ENCODE measurements at places on chromosomes 7 and 10.

DNA sequence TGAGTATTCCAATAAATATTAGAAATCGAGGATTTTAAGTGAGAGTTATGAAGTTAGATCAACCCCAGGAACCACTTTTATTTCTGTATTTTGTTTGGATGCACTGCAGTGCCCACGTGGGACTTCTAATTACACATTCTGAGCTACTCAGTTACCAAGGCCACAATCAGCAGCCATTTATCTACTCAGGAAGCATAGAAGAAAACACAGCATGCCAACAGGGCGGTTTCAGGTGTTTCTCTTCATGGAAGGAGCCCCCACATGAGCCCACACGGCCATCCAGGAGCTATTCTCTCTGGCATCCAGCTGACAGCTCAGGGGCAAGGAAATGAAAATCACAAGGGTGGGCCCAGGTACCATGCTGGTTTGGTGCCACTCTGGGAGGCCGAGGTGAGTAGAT lies 266.5 kb upstream of the MKLN1 start:
- no peak for DNase-seq

DNA sequence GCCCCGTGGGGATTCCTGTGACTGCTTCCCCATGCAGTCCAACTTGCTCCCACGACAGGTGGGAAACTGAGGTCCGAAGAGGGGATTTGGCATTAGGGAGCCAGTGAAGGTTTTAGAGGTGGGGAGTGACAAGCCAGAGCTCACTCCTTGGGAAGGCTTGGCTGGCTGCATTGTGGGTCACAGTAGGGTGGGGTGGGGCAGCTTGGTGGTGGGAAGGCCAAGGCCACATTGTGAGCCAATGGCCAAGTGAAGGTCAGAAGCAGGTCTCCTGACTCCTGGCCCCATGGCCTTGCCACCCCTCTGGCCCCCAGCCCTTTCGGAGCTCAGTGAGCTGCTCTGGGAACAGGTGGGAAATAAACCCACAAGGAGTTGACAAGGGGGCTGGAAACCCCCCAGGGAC lies 2.5 kb downstream of the C10orf105 start:
- DNase-seq = no peak

GRCh38 chr7:38335128-38335491 lies 61.7 kb upstream of the TARP start:
- DNase-seq = no peak

- DNase-seq = no peak
These were observed 5.0 kb downstream of the NOLC1 start for GRCh38 chr10:102157224-102157623.

DNA sequence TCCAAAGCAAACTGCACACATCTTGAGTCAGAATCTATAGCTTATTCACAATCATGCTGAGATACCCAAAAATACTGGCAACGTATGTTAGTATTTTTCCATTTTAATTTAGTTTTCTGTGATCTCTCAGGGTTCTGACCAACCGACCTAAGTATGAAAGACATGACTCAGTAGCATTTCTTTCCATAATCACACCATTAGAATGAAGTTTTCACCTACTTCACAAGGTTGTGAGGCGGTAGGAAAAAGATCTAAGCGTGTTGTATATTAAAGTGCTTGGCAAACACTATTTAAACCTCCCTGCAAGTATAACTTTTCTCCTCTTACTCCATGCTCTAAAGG lies 49.1 kb downstream of the PLCE1 start:
- DNase-seq = no peak

DNA sequence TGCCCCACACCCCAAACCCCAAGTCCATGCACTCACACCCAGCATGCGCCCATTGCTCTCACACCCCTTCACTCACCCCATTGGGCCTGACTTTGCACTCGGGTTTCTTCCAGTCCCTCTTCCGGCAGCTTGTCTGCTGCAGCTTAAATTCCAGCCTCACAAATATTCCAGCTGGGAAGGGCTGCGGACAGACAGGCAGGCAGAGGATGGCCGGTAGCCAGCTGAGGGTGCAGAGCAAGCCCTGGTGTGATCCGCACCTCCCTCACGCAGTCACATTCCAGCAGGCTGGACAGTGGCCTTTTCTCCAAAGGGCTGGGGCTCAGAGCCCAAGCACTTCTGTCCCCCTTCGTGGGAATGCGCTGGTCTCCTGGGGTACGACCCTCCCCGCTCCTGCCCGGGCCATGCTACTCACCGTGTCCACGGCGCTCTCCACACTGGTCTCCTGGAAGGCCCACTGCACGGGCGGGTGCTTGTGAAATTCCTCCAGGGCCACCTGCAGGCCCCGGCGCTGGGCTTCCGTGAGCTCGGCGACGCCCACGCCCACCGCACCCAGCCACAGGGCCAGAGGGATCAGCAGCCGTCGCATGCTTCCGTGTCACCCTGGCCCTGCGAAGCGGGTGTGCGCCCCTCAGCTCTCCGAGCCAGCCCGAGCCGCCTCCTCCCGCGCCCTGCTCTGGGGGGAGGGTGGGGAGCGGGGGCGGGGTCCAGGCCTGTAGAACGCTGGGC lies 1.2 kb downstream of the RARRES2 start:
- DNase-seq = no peak

- DNase-seq = no peak
These were observed 13.4 kb downstream of the P4HA1 start for GRCh38 chr10:73083221-73083620.

DNA sequence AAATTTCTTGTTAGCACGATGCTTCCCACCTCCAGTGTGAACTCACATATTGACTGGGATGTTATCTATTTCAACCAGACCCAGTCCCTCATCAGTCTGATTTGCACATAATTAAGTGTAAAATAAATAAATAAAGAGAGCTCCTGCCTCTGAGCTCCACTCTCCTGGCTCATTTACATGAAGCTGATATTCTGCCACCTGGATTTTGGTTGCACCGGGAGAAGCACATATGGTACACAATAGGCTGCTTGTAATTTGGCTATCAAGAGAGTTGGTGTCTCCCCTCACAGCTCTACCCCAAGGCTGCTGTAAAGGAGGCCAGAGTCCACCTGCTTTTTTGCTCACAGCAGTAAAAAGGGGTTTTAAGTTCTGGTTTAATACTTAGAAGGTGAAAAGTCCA lies 610.5 kb downstream of the KCNMA1 start:
- DNase-seq = no peak

DNA sequence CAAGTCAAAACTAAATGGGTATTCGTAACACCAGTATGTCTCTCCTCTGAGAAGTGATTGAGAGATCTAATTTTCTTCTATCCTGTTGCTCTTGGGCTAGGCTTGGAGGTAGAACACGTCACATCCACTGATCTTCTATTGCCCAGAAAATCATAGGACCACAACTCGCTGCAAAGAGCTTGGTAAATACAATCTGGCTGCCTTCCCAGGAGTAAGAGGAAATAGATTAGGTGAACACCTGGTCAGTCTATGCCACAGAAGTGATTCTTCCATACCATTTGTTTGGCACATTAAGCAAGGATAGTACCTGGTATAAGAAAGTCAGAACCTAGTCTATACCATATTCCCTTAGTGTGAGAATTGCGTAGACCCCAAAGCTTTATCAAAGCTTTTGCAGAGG lies 129.3 kb upstream of the PHYHIPL start:
- DNase-seq = no peak

- no peak for DNase-seq
These were observed 95.5 kb upstream of the KCNIP2 start for GRCh38 chr10:101939008-101939648.

GRCh38 chr7:29285444-29285793 lies 90.8 kb downstream of the CHN2 start:
- no peak for DNase-seq

DNA sequence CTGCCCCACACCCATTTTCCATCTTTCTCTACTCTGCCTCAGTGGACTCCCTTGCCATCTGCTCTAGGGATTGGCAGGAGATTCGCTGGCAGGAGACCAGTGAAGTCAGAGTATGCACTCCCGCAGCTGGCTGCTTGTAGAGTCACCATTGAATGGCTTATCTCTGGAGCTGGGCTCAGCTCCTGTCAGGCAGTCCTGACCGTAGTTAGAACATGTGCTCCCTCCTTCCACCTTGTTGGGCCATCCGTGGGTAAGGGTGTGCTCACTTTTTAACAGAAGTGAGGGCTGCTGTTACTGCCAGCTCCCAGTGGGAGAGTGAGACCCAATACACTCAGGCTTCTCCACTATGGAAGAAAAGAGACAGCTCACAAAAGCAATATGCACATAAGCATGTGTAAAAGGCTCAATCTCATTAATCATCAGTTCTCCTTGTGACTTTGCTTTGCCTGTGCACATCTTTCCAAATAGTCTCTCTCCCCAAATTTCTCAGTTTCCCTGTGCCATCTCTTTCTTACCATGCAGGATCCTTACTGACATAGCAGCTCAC lies 773.3 kb downstream of the GRID1 start:
- DNase-seq = no peak

DNA sequence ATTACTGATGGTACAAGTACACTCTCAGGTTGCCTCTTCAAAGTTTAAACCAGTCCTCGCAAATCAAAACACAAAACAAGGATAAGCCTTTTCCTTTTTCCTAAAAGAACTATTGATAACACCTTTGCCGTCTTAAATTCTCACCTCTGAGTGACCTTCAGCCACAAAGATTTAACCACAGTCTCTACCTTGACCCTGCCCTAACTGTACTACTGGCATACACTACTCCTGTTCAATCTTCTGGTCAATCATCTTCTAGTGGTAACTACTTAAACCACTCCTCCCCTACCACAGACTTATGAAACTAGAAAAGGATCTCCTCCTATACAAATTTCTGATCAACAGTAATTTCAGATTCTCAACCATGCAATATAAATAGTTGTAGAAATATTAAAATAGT lies 15.1 kb downstream of the UPF2 start:
- DNase-seq = no peak

- DNase-seq = no peak
These were observed 9.4 kb downstream of the ADAMTS14 start for GRCh38 chr10:70681731-70682005.

- DNase-seq = no peak
These were observed 28.4 kb upstream of the PRKAG2 start for GRCh38 chr7:151905353-151905752.

- DNase-seq = no peak
These were observed 309.2 kb downstream of the FGFR2 start for GRCh38 chr10:121288864-121289661.
